Nephron progenitor cell (in vitro differentiated cells): ENCODE measurements at places on chromosomes 4 and X.

GRCh38 chr4:85751866-85752265 lies 276.9 kb downstream of the ARHGAP24 start:
- DNase-seq, result no peak

DNA sequence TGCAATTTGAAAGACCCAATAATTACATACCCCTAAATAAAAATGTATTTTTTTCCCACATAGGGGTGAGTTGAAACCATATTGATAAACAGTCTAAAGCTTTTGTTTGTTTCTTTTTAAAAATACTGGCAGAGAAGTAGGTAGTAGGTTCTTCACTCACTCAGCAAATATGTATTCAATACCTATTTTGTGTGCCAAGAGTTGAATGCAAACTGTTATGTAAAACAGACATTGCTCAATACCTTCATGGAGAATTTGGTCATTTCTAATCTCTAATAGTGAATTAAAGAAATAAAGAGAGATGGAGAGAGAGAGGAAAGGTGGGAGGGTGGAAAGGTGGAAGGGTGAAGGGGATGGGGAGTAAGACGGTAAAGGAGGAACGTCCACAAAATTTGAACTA lies 589.9 kb upstream of the GNPDA2 start:
- no peak for DNase-seq

- DNase-seq, result no peak
Measured at GRCh38 chrX:5842601-5843000, 386.1 kb downstream of the NLGN4X start.

- DNase-seq, result no peak
Measured at GRCh38 chrX:80511969-80512760, 91.9 kb downstream of the TENT5D start.

DNA sequence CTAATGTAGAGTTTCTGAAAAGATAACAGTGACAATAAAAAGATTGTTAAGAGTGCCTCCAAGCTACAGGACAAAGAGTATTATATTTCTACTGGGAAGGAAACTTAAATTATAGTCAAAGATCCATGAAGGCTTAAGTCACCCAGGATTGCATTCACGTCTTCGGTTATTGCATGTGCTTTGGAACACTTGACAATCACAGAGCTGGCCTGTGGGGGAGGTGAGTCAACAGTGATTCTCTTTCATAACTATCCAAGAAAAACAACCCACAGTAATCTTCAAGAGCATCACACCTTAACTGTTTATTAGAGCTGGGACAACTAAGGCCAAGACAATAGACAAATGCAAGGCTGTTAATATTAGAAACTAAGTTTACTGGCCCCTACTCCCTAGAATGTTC lies 40.3 kb downstream of the PDGFC start:
- no peak for DNase-seq

DNA sequence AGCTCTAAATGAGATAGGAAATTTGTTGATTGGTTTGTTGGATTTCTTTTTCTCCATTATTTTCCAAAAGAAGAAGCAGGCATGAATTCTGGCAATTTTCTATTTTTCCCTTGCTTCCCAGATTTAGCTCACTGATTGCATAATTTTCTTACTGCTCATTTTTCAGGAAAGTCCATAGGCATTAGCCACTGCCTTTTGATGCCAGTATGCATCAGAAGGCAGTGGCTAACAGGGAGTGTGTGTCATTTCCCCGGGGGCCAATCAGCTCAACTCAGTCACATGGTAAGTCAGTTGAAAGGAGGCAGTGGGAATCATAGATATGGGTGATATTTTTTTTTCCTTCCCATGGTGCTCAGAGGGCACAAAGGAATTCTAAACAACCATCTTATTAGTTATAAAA lies 156.7 kb downstream of the TRIML1 start:
- DNase-seq, result no peak

DNA sequence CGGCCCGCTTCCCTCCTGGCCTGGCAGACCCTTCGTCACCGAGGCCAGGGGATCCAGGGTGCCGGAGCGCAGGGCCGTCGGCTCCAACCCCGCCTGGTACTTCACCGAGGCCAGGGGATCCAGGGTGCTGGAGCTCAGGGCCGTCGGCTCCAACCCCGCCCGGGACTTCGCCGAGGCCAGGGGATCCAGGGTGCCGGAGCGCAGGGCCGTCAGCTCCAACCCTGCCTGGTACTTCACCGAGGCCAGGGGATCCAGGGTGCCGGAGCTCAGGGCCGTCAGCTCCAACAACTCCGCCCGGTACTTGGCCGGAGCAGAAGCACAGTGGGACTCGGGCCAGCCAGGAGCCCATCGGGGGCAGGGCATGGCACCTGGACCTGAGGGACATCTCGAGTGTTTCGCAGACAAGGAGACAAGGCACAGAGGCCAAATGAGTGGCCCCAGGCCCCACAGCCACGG lies 85.1 kb downstream of the FAM53A start:
- no peak for DNase-seq

DNA sequence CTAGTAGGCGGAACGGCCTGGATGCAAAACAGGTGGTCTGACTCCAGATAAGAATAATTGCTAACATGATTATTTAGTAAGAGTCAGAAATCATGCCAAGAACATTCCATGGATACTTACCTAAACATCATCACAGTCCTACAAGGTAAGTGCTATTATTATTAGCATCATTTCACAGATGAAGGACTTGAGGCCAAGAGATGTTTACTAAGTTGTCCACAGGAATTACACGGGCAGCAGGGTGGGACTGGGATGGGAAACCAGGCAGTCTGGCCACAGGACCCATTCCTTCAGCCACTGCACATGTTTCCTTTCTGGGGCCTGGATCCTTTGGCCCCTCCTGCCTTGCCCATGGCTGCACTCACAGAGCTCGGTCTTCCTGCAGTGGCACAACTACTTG lies 48.3 kb downstream of the ANAPC4 start:
- DNase-seq, result no peak

- DNase-seq, result no peak
Measured at GRCh38 chr4:42412251-42412650, 15.0 kb downstream of the SHISA3 start.

GRCh38 chr4:80492761-80493160 lies 157.2 kb downstream of the CFAP299 start:
- DNase-seq, result no peak

- no peak for DNase-seq
Measured at GRCh38 chr4:148780426-148781005, 338.3 kb upstream of the NR3C2 start.

GRCh38 chr4:138983690-138984089 lies 31.9 kb upstream of the NOCT start:
- DNase-seq, result no peak

DNA sequence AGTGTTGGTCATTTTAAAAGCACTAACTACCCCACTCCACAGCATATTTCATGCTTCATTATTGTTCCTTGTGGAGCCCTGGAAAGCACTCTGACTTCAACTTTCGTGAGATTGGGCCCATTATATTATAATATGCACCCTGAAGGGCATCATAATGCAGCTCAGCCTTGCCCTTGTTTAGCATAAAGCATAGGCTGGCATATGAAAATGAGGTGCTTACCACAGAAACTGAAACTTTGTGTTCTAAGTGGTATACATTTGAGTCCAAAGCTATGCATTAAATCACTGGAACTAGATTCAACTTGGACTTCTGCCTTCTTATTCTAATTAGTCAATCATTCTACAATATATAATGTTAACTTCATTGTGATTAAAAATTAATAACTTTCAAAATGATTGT lies 1027.9 kb downstream of the STIM2 start:
- no peak for DNase-seq

- DNase-seq, result no peak
Measured at GRCh38 chrX:2430265-2430825, 70.4 kb downstream of the DHRSX start.

DNA sequence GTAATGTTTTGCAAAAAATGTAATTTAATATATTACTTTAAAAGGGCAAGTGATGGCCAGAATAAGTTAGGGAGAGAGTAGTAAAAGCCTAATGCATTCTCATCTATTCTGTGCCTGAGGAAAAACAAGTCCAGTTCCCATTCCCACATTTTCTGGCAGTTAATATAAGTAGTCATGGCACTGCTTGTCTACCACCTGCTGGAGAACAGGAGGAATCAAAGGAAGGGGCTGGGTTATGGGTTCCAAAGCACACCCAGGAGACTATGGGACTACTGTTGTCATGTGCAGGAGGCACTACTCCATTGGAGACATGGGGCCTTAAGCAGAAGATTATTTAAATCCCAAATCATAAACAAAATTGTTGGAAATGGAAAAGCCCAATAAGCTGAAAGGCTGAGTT lies 2618.6 kb downstream of the ARAP2 start:
- no peak for DNase-seq

DNA sequence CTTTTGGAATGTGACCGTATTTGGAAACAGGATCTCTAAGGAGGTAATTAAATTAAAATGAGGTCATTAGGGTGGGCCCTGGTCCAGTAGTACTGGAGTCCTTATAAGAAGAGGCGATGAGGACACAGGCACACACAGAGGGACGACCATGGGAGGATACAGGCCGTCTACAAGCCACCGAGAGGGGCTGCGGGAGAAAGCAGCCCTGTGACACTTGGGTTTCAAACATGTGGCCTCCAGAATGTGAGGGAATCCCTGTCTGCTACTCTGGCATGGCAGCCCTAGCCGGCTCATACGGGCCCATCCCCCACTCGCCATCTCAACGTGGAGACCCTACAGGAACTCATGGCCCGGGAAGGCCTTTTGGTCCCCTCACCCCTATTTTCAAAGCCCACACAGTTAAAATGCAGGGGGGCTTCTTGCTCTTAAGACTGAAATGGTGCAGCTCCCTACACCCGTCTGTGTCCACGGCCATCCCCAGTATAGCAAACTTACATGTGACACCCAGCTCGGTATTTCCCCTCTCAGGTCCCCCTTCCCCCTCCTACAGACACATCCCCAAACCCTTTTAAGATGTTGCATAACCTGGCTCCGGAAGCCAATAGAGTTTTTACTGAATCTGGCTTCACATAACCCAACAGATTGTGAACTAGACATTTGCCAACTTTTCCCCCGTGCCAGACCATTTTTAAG lies 124.1 kb upstream of the TBL1X start:
- DNase-seq, result peak; percentile 29

DNA sequence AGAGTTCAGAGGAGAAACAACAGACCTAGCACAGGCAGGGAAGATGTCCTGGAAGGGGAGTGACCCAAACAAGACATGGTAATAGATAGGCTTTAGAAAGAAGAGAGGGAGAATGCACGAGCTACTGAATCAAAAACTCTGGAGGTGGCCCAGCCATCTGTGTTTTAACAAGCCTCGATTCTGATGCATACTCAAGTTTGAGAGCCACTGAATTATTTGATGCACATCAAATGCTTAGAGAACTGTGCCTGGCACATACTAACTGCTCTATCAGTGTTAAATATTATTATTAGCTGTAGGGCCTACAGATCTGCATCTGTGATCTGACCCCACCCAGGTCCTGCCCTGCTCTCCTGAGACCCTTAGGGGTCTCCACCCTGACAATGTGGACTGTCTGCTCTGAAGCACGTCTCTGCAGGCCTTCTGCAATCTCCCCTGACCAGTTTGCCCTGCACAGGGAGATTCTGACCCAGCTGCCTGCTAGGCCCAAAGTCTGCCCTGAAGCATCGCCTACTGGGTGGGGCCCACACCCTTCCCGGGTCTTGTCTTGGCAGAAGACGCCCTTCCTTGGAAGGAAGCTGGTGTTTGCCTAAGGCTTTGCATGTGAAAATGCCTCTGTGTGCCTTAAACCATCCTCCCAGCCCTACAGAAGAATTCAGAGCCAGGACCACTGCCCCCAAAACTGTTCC lies 201.5 kb upstream of the KLF3 start:
- no peak for DNase-seq

GRCh38 chr4:142861351-142861750 lies 15.2 kb upstream of the INPP4B start:
- DNase-seq, result no peak

DNA sequence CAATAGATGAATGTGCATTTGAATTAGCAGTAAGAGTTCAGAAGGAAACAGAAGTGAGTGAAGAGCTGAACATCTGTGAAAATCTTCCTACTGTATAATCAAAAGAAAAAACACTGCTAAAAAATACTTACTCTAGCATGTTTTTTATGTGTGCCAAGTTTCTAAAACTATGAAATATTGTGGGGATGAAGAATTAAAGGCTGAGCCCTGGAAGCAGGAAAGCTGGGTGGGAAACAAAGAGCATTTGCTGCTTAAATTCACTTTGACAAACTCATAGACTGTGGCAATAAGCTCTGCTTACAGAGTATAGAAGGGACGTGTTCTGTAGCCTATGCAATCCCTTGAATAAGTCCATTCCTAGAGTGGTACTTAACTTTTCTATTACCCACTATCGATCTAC lies 261.7 kb downstream of the ANKRD50 start:
- no peak for DNase-seq

GRCh38 chr4:13178621-13179020 lies 305.5 kb downstream of the RAB28 start:
- no peak for DNase-seq

- no peak for DNase-seq
Measured at GRCh38 chr4:120672558-120673147, 249.9 kb downstream of the PRDM5 start.

DNA sequence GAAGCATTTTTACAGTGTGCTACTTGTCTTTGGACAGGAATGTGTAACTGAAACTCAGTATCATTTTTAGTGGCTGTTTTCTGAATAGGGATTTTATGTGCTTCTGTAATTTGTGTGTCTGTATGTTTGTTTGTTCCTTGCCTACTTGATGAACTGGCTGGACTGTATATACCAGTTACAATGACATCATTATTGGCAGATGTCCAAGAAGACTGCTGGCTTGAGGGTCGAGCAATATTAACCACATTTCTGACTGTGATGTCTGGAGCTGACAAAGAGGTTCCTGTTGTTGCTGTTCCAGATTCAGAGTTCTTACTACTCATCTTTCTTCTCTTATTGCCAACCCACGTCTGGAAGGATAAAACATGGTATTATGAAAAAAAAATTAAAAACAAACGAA lies 33.0 kb downstream of the HDX start:
- DNase-seq, result no peak

- DNase-seq, result no peak
Measured at GRCh38 chr4:85406185-85406584, 68.8 kb upstream of the ARHGAP24 start.

GRCh38 chrX:17292111-17292527 lies 82.9 kb upstream of the NHS start:
- no peak for DNase-seq

- DNase-seq, result no peak
Measured at GRCh38 chrX:77436271-77436670, 10.9 kb upstream of the FGF16 start.

DNA sequence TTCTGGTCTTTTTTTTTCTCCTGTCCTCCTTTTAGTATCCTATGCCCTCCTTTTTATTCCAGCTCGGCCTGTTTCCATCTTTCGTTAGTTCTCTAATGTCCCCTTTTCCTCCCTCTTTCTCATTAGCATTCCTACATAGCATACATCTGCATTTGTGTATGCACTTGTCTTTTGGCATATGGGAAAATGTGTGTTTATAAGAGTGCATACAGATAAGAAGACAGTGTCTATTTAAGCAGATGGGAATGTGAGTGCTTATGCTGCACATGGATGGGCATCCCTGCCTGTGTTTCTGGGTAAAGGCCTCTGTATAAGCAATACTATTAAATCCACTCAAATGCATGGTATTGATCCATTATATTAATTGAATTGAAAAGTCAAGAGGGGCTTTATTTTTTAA lies 7.5 kb upstream of the GABRA2 start:
- no peak for DNase-seq
